ENCODE measurements at places on chromosomes 6 and 20.
A peak's percentile ranks its signal among the peaks of the same experiment; 100 is the strongest.

- no peak for DNase-seq
These were observed 234.4 kb upstream of the HSF2 start for GRCh38 chr6:122165014-122165413.

GRCh38 chr6:25717866-25718740 is 36.4 kb upstream of the SLC17A4 start:
- peak; percentile 60 for DNase-seq

DNA sequence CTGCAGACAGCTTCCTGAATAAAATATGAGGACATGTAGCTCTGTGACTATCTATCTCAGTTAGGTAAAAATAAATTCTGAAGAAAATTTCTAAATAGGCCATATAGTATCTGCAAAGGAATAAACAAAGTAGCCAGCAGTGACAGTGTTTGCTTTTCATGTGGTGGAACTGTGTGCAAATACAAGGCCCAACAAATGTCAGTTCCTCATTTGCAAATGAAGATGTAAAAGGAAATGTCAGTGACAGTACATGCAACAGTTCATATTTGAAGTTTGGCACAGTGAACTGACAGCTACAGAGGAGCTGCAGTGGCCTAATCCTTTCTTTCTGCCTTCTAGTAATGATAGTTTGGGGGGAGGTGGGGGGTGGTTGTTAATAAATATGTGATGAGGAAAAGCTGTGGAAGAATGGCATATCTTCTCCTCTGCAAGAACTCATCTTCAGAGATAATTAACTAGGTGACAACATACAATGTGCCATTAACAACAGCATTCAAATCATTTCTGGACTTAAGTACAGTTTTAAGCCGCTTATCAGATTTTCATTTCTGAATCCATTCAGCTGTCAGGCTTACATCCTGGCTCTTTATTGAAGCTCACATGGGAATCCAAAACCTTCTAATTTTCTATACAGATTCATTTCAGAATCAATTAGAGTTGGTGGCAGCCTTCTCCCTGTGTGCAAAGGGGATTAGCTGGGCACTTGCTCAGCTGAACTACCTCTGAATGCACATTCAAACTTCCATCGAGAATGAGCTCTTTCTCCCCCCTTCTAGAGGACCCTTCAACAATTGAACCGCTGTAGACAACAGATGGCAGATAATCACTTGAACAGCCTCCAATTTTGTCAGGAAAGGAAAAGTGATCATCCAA is 1059.0 kb upstream of the EPHA7 start:
- peak; percentile 26 for DNase-seq

- DNase-seq, result no peak
These were observed 1060.3 kb downstream of the KIF16B start for GRCh38 chr20:15512916-15513315.

GRCh38 chr6:3350252-3350796 is 91.6 kb downstream of the PSMG4 start:
- no peak for DNase-seq

DNA sequence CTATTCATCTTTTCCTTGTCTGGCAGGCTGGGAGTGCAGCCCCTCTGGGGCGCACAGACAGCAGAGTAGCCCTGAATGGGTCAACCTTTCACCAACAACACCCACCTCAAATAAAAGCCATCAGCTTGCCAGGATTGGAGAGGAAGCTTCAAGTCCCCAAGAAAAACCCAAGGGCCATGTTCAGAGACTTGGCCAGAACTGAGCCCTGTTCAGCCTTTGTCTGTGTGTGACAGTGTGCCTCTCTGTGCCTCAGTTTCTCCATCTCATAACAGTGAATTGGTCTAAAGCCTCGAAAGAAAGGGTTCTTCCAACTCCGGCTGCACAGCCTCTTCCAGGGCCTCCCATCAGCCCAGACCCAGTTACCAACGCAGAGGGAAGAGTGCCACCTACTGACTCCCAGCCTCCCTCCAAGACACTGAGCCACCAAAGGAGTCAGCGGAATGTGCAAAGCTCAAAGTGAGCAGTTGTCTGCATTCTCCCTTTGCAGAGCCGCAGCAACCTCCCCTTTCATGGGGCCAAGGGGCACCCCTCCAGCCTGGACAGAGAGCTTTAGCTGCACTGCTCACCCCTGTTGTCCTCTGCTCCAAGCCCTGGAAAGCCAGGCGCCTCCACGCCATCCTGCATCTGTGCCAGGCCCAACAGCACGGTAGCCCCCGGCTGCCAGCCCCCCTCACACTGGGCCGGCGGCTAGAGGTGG is 82.7 kb upstream of the TOP1 start:
- DNase-seq, result peak; percentile 48

DNA sequence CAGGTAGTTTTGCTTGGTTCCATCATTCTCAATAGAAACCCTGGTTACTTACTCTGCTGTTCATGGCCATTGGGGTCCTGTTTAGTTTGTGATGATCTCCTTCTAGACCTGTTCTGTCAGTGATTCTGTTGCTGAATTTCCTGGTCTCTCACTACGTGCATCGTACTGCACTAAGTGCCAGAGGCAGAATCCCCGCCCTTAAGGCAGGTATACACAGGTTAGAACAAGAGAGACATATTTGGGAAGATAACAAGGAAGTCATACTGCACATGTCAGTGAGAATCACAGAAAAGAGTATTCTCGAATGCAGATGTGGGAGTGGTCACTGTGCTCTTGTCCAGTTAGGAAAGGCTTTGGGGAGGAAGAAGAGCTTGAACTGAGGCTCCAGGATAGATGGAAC is 148.1 kb upstream of the MYLIP start:
- no peak for DNase-seq

DNA sequence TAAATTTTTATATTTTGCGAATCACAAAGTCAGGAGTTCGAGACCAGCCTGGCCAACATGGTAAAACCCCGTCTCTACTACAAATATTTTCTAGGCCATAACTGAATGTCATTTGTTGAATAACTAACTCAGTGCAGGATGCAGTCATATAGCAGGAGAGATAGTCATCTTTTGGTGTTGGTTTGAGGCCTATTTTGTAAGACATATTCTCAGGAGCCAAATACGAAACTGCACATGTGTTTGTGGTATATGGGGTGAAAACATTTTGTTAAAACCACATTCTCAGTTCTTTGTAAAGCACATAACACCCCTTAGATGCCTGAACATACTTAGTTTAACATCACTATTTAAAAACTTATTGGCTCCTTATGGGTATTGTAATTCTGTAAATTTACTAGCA is 4.7 kb upstream of the ENPP5 start:
- DNase-seq, result no peak

- no peak for DNase-seq
These were observed 632.2 kb downstream of the COL12A1 start for GRCh38 chr6:74573613-74574012.

GRCh38 chr6:159119791-159120190 is 49.4 kb upstream of the FNDC1 start:
- DNase-seq, result no peak

DNA sequence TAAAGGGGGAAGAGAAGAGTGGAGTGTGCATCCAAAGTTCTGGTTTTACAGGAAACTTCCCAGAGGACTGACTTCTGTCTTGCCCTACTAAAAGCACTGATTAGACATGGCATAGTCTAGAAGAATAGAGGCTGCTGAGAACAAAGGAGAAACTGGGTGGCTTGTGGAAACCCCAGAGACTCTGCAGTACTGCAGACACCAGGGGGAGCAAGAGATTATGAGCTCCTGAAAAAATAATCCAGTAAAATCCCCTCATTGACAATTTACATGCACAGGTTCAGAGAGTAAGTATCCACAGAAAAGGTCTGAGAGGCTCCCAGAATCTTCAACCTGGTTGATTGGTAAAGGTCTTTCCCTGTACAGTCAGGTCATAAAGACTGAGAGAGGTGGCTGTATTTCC is 48.7 kb upstream of the CLVS2 start:
- no peak for DNase-seq

- DNase-seq, result no peak
These were observed 1.5 kb downstream of the DLGAP4 start for GRCh38 chr20:36307412-36308325.

GRCh38 chr20:52529826-52530225 is 338.2 kb upstream of the ZFP64 start:
- no peak for DNase-seq

DNA sequence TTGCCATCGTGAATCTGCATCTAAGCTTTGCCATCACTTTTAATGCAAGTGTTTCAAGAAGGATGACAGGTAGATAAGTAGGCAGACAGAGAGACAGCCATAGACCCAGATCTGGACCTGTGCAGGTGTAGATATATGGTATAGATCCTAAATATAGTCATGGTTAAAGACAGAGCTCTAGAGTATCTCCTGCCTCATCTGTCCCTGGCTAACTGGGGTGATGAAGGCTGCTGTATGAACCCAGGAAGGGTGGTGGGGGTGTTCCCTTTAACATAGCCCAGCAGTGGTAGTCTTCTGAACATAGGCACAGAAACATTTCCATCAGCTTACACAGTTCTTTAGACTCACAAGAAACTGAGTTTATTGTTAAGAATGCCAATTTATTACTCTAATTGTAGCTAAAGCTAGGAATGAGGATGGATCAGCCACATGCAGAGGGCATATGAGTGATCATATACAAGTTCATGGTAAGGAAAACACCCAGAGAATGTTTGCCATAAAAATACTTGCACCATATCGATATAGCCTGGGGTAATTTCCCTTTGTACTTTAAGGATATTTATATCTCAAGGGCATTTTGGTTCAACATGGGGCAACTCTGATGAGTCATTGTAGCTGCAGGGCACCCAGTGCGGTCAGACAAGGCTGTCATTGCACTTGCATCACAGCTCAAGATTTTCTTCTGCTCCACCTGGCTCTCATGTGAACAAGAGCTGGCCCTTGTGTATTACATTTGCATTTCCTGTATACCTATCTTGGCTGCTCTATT is 587.2 kb downstream of the EPM2A start:
- DNase-seq, result no peak

GRCh38 chr6:99589907-99590493 is 16.6 kb upstream of the PRDM13 start:
- DNase-seq, result no peak

DNA sequence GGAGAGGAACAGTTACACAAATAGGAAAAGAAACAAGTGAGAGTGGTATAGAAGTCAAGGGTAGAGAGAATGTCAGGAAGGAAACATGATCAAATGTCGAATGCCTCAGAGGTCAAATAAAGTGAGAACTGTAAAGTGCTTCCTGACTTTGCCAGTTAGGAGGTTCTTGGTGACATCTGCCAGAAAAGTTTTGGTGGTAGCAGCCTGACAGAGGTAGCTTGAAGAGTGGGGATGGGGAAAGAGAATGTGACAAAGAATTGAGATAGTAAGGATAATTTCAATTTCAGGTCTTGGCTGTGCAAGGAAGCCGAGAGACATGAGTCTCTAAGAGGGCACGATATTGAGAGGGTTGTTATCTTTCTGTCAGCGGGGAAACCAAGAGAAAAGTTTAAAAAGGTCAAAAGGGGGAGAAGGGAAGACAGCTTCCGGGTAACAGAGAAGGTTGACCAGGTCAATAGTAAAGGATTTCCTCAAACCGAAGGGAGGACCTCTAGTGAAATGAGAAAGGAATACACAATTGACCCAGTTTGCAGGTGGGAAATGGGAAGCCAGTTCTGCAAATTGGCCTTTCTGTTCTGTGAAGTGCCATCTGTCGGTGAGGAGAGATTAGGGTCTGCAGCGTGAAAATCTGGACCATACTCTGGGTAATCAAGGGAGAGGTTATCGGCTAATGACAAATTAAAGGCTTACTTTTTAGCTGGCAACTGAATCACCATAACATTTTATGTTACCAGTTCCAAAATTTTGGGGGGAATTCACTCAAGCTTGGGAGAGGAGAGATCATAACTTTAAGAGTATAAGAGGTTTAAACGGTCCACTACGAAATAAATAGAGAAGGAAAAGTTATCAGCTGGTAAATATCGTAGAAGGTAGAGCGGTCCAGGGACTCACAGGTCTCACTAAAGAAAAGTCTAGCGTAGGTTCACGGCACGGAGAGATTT is 973 bp upstream of the BRD2 start:
- peak; percentile 67 for DNase-seq

- DNase-seq, result no peak
These were observed 78.0 kb downstream of the DZANK1 start for GRCh38 chr20:18388860-18389259.

DNA sequence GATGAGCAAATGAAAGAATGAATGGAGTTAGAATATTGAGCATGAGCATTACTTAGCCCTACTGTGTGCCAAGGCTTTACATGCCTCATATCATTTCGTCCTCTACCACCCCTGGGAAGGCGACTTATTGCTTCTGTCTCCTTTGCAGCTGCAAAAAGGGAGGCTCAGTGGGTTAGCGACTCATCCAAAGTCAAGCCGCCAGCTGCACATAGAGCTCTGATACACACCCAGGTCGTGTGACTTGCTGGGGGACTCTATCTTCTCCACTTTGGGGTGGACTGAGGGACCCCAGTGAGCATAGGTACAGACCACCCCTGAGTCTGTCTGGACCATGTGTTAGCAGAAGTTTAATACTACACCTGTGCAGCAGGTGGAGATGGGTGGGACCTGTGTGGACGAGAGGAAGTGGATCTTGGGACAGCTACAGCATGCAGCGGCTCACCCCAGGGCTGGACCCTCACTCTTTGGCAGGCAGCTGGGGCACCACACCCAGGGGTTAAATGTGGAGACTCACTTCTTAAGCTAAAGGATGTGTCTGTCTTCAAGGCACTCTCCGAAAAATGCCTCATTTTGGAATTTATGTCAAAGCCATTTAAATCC is 36.2 kb upstream of the ANGPT4 start:
- DNase-seq, result no peak

GRCh38 chr6:121549736-121550135 is 114.3 kb downstream of the GJA1 start:
- no peak for DNase-seq

- no peak for DNase-seq
These were observed 12.1 kb downstream of the COL21A1 start for GRCh38 chr6:56235245-56235644.

GRCh38 chr20:37643400-37643799 is 50.4 kb upstream of the CTNNBL1 start:
- DNase-seq, result no peak

DNA sequence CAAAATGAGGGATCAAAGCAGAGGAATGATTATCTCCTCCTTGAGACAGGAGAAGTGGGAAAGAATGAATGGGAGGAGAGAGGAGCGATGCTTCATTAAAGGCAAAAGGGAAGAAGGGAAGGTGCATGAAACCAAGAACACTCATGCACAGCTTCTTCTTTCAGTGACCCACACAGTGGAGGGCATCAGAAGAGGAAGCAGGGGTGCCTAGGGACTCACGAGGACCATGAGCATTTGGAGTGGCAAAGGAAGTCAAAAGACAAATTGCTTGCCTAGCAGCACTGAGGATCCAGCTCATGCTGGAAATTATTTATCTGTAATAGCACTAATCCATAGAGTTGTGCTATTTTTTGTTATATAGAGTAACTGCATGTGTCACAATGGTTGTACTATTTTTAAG is 66.1 kb downstream of the SMLR1 start:
- DNase-seq, result no peak

DNA sequence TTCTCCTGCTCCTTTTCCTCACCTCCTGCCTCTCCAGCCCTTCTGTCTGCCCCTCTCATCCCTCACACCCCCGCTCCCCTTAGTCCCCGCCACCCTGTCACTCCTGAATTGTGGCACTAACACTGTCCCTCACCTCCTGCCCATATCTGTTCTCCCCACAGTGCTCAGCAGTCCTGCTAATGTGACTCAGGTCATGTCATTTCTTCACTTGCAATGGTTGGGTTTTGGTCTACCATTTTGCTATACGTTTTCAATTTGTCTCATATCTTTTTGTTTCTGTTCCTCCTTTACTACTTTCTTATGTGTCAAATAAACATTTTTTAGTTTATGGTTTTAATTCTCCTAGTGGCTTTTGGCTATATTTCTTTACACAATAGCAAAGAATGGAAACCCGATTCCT is 1.3 kb upstream of the HLA-B start:
- no peak for DNase-seq

- DNase-seq, result no peak
These were observed 79.6 kb downstream of the YTHDF1 start for GRCh38 chr20:63136296-63136695.
